Dermis microvascular lymphatic vessel endothelial cell (primary cell): ENCODE measurements at places on chromosomes 6 and 20.

DNA sequence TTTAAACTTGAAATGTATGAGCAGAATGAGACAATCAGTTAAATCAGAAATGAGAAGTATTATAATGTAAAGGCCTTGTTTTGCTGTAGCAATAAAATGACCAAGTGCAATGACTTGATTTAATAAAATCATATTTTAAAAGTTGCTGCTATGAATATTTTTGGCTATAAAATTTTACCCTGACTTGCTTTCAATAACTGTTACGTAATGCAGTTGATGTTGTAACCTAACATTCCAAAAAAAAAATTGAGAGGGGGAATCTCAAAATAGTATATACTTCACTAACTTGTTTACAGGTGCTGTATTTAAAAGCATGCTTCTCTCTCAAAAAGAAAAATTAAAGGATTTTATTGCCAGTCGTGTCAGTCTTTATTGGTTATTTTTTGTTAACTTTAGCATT lies 71.6 kb upstream of the ADGRF4 start:
- DNase-seq, result no peak

GRCh38 chr6:146087386-146087785 lies 58.5 kb downstream of the GRM1 start:
- DNase-seq, result no peak

GRCh38 chr20:33119725-33120720 lies 40.6 kb downstream of the BPIFB4 start:
- DNase-seq, result no peak

GRCh38 chr6:81786150-81786549 lies 33.7 kb upstream of the TENT5A start:
- DNase-seq, result no peak

- DNase-seq, result no peak
These were observed 39.6 kb downstream of the PLCG1 start for GRCh38 chr20:41176711-41177552.

DNA sequence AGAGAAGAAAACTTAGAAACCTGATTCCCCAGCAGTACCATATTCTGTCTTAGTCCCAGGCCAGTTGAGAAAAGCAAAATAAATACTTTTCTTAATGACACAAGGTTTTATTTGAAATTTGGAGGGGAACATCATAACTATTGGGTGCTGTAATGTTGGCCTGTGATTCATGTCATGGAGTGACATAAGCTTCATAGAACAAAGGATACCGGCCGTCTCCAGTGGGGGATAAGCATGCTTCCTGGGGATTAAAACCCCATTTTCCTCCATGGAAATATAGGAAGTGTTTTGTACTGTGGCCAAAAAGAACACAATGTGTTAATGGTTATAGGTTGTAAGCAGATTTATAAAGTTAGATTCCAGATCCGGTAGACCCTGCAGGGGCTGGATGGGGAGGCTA lies 18.0 kb downstream of the MTHFD1L start:
- no peak for DNase-seq

DNA sequence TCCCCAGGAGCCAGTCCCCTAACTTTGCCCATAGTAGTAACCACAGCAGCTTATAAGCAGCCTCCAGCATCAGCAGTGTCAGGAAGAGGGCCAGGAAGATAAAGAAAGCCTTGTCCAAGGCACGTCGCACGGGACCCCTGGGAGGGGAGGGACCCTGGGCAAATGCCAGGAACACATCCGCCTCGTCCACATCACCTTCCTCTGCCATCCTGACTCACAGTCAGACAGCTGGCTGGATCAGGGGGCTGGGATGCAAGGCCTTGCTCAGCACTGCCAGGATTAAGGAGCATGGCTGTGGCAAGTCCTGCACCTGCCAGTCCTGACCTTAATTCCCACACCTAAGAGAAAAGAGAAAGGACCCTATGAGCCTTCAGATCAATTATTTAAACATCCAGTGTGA lies 11.5 kb upstream of the ZBTB22 start:
- no peak for DNase-seq

- DNase-seq, result no peak
These were observed 101.8 kb downstream of the MBOAT1 start for GRCh38 chr6:20110478-20110877.

GRCh38 chr20:40687384-40688128 lies 1.5 kb downstream of the MAFB start:
- DNase-seq, result peak; percentile 16

DNA sequence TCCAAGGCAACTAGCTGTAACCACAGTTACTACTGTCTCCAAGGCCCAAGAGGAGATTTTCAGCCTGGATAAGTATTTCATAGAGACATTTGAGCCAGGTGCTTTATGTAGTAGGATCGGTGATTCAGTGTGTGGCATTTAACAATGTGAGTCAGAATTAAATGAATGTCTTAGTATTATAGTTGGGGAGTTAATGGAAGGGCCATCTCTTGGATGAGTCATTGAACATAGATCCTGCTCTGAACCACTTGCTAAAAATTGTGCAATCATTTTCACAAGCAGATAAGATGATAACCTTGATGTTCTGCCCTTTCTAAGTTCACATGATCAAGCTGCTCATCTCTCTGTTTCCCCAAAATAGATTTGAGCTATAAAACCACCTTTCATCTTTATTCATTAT lies 668.9 kb upstream of the CITED2 start:
- DNase-seq, result peak; percentile 44

GRCh38 chr6:87738000-87738399 lies 36.0 kb upstream of the AKIRIN2 start:
- DNase-seq, result no peak
